ENCODE measurements at places on chromosomes 3 and 15.

- DNase-seq = no peak
Observed at GRCh38 chr3:72661115-72661457, 187.2 kb downstream of the SHQ1 start.

DNA sequence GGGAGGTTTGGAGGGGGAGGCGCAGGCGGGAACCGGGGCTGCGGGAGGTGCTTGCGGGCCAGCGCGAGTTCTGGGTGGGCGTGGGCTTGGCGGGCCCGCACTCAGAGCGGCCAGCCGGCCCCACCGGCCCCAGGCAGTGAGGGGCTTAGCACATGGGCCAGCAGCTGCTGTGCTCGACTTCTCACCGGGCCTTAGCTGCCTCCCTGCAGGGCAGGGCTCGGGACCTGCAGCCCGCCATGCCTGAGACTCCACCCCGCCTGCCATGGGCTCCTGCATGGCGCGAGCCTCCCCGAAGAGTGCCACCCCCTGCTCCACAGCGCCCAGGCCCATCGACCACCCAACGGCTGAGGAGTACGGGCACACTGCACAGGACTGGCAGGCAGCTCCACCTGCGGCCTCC is 98.6 kb upstream of the IGF1R start:
- DNase-seq = no peak

DNA sequence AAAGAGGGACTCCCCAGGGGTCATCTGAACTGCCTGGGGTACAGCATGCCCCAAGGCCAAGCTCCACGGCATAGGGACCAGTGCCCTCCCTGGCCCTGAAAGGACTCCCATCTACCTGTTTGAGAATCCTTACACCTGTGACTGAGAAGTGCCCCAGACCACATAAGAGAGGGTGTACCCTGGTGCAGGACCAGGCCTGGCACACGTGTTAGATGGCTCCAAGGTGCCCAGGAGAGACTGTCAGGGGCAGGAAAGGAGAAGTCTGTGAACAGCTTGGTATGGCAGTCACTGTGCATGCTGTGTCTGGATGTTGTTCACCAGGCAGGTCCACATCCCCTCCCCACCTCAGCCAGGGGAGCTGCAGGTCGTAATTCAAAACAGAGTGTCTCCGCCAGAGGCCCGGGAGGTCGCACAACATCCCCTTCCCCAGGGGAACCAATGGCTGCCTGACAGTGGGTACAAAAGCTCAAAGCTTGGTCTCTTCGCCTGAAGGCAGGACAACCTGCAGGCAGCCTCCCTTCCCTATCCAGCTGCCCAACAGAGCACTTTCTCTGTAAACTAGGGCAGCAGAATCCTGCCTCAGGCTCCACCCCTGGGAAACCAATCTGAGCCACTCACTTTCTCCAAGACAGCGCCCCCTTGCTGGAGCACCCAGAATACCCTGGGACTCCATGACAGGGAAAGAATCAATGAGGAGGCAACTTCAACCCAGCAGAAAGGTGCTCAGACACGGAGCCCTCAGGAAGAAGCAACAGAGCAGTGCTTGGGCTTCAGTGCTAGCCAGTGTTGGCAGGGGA is 3.9 kb downstream of the NUP210 start:
- no peak for DNase-seq

DNA sequence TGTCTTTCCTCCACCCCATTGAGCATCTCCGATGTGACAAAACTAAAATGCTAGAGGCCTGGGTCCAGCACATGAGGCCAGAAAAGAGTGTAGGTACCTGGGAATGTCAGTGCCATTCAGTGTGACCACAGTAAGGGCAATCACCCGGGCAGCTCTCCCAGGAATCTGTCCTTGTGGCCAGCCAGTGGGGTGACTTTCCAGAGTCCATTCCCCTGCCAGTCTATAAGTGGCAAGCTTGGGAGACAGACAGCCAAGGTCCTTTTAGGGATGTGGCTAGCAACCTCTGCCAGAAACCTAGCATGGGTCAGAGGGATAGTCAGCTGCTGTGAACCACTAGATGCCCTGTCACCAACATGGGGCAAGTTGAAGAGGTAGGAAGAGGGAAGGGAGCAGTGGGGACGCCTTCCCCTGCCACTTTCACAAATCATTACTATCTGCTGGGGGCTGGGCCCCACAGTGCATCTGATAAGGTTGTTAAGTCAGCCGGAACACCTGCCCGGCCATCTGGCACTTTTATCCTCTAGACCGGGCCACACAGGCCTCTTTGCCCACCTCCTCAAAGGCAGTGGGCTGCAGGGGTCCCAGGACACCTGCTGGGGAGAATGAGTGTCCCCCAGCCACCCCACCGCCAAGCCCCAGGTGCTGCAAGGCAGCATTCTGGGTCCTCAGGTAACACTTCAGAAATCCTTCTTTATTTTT is 24.8 kb upstream of the DET1 start:
- DNase-seq = no peak

DNA sequence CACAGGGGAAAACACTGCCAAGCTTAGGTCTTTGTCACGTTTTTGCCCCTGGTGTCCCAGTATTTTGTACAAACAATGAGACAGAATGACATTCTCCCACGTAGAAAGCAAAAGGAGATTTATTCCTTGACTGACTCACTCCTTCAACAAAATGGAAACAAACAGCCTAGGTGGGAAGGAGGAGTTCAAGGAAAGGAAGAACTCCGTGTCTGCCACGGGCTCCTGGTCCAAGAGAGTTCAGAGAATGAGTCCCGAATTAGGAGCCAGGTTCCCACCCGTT is 8.1 kb downstream of the TLE3 start:
- DNase-seq = no peak
